Ovary (tissue), 10 donors: ENCODE measurements at places on chromosomes 5 and 9. TPM values are rescaled to one million over a fixed set of nuclear protein-coding genes. Genes with fewer than 3 reads are reported as not detected.

Gene IL31RA
- not detected for total RNA-seq

Gene PCDHB13
- 5.5 TPM for total RNA-seq

Gene PCDHGA2
- 13.0 TPM for total RNA-seq

Gene MSX2
- 0.54 TPM for total RNA-seq

Gene PCDHGB6
- 18.1 TPM for total RNA-seq

Gene IL33
- 13.3 TPM for total RNA-seq

Gene PALM2AKAP2
- 2.4 TPM for total RNA-seq

DNA sequence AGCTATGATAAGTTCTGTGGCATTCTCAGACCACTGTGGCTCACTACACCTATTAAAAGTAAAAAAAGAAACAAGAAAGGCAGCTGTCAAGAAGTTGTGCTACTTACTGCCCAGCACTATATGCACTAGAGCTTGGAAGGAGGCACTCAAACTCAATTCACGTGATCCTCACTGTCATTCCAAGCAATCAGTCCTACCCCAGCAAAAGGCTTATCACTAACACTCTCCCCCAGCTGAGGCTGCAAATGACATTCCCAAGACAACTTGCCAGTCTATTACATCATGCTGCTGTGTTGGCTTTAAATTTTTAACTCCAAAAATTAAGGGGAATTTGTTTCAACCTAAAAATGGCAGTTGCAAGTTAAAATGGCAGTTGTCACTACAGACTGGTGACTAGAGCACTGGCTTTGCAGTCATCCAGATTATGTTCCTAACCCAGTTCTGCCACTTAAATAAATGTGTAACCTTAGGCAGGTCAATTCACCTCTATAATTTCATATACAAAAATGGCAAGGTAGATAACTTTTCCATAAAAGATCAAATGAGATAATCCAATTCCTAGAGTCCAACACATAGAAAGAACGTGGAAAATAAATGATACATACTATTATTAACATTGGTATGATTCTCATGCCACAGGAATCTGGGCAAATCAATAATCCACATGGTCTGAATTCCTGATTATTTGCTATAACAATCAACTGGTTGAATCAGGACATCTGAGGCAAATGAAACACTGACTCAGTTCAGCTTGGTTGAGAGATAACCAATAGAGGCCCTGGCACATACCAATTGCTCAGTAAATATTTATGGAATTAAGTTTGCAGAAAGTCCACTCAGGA, 52.4 kb downstream of the FBXW11 start:
- no peak for DNase-seq

GRCh38 chr9:132042324-132042723, 37.3 kb downstream of the MED27 start:
- no peak for DNase-seq

- DNase-seq, result no peak
These were observed 285.4 kb downstream of the TLE4 start for GRCh38 chr9:79857188-79857587.

DNA sequence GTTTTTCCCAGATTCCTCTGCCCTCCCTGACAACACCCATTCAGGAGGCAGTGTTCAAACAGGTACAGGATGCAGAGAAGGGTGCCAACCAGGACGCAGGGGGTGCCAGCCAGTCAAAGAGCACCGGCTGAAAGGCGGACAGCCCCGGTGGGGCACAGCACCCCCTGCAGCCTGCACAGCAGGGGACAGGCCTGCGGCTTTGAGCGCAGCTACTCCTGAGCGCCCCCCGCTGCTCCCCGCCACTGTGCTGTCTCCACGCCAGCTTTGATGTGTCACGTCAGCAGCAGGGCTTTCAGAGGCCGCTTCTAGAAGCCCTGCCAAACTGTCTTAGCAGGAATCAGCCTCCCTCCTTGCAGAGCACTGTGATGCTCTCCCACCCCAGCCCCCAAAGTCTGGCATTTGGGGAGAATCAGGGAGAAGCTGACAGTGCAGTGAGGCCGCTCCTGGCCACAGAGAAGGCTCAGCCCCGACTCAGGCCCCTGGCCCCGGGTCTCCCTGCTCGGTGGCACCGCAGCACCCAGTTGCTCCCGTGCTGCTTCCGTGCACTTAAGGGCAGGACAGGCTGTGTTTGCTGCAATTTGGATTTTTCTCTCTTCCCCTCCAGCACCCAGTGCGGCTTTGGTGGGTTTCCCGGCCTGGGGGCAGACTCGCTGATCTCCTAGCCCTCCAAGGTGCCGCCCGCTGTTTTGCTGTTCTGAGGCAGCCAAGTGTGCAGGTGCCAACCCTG, 20.3 kb downstream of the AK8 start:
- peak; percentile 62 for DNase-seq

GRCh38 chr5:35884773-35885172, 28.1 kb downstream of the IL7R start:
- DNase-seq, result no peak

GRCh38 chr9:107390778-107391177, 98.8 kb downstream of the KLF4 start:
- DNase-seq, result no peak

DNA sequence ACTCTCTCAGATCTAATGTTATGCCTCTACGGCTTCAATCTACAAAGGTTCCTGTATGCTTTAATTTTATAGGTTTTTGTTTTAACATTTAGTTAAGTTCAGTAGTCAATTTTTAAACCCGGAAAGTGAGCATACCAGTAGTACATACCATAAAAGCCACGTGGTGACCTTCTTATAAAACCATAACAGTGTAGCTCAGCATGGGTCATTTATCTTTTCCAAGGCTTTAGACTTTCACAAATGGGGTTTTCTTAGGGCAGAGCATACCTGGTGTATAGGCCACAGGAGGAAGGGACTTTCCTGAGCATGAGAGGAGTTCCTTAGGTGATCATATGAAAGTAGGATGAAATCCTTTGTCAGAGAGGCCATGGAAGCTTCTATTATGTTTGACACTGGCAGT, 23.2 kb downstream of the ECM2 start:
- DNase-seq, result no peak

- no peak for DNase-seq
These were observed 223.3 kb downstream of the SEC61B start for GRCh38 chr9:99445371-99445891.

GRCh38 chr5:6573651-6574101, 59.2 kb downstream of the NSUN2 start:
- DNase-seq, result no peak

DNA sequence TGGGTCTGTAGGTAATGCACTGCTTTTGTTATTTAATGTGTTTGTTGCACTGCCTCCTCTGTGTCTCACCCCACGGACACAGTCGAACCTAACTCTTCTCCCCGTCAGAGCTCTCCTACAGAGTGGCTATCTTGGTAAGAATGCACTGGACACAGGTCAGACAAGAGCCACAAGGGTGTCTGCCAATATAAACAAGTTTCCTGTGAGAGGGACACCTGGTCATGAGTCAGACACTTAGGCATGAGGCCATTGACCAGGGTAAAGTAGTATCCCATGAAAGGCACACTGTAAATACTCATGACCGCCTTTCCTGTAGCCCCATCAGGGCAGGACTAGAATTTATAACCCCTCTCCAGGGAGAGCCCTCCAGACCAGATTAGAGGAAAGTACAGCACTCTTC, 115.5 kb downstream of the SLC12A2 start:
- no peak for DNase-seq

DNA sequence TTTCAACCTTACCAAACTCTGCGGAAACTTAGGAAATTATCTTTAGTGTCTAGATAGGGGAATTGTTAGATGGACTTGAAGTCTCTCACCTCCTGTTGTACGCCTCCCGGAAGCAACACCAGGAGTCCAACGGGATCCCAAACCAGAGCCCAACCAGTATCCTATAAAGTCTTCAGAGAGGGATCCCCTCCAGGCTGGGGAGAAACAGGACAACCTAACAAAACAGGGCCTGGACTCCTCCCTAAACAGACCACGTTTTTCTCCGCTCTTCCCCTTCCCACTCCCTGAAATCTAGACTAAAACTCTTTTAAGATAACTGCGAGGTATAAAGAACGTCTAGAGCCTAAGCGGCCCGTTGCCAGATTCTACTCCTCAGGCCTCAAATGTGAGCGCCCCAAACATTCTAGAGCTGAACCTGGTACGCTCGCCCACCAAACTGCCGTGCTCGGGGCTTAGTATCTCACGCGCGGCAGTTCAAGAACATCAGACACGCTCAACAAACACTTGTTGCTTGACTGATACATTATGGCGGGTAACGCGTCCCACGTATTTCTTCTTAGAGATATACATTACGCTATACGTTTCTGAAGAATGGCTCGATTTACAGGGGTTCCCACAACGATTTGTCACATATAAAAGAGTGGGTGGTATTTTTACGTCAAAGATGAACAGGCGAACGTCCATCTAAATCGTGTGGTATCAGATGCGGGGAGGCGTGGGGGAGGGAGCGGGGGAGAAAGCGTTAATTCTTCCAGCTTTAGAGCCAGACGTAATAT, 663 bp upstream of the SMIM27 start:
- DNase-seq, result peak; percentile 58

- peak; percentile 46 for DNase-seq
These were observed 45.8 kb downstream of the KIAA1958 start for GRCh38 chr9:112532427-112532826.

GRCh38 chr5:146632620-146633322, 116.8 kb upstream of the GPR151 start:
- no peak for DNase-seq

GRCh38 chr9:14962193-14962882, 52.1 kb upstream of the FREM1 start:
- no peak for DNase-seq

- DNase-seq, result no peak
These were observed 139.2 kb downstream of the PBX3 start for GRCh38 chr9:125886365-125886764.

DNA sequence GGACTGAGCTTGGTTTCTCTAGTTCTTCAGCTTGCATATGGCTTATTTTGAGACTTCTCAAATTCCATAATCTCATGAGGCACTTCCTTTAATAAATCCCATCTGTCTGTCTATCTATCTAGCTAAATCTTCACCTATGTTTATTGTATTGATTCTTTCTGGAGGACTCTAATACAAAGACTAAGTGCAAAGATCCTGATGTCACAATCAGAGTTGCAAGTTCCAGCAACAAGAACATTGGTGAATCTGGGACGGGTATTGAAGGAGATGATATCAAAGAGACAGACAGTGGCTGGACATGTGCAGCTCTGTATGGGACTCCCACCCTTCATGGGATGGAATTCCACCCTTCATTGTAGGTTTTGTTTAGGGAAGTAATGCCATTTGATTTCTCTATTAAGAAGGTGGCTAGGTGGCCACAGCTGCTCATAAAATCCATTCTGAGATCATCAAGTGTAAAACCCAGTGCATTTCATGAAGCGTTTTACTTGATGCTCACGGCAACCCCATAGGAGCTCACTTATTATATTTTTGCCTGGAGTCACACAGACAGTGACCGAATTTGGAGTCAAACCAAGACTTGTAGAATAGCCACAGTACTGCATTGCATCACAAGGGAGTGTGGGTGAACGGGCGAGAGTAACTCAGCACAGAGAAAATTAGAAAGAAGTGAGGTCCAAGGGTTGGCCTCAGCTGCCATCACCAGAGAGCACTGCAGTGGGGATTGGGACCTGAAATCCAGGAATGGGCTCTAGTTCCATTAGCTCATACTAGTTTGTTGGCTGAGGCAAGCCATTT, 24.9 kb downstream of the TAS2R1 start:
- no peak for DNase-seq

GRCh38 chr9:75017378-75017777, 10.7 kb downstream of the CARNMT1 start:
- no peak for DNase-seq

GRCh38 chr5:158820891-158821290, 278.8 kb downstream of the EBF1 start:
- no peak for DNase-seq

- no peak for DNase-seq
These were observed 18.8 kb downstream of the SMIM32 start for GRCh38 chr5:136174021-136174659.
